NCI-H526 (cell line): ENCODE measurements at places on chromosomes 1 and 21.

DNA sequence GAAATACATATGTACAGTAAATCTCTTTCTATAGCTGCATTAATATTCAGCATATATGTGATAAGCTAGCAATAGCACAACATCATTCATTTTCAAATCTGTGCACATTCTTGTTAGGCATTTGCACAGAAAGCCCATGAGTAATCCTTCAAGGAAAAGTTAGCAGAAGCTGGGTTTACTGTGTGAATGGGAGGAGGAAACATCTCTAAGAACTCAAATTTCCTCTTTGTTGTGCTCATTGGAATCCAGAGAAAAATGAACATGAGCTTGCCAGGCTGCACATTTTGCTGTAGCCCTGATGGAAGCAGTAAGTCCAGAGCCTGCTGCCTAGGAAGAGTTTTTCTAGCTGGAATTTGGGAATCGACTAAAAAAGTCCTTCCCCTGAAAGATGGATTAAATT is 214.2 kb upstream of the FOXD3 start:
- no peak for DNase-seq

- no peak for DNase-seq
Observed at GRCh38 chr21:40610345-40610744, 236.6 kb downstream of the DSCAM start.

DNA sequence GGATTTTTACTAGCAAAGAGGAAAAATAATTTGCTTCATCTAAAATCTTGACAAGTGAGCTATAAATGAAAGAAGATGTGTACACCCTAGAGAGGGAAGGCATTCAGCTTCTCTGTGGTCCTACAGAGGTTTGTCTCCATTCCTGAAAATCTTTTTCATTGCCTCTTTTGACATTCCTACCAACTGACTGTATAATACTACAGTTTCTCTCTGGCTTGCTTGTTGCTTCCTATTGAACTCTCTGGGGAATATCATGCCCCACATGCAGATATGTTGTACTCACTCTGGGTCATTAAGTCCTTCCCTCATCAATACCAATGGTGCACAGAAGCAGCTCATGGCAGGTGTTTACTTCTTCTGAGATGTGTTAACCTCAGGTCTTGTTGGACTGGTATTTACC is 371.2 kb upstream of the PLXNA2 start:
- DNase-seq, result no peak

GRCh38 chr1:119483441-119484200 is 23.4 kb upstream of the HSD3B1 start:
- DNase-seq, result no peak

DNA sequence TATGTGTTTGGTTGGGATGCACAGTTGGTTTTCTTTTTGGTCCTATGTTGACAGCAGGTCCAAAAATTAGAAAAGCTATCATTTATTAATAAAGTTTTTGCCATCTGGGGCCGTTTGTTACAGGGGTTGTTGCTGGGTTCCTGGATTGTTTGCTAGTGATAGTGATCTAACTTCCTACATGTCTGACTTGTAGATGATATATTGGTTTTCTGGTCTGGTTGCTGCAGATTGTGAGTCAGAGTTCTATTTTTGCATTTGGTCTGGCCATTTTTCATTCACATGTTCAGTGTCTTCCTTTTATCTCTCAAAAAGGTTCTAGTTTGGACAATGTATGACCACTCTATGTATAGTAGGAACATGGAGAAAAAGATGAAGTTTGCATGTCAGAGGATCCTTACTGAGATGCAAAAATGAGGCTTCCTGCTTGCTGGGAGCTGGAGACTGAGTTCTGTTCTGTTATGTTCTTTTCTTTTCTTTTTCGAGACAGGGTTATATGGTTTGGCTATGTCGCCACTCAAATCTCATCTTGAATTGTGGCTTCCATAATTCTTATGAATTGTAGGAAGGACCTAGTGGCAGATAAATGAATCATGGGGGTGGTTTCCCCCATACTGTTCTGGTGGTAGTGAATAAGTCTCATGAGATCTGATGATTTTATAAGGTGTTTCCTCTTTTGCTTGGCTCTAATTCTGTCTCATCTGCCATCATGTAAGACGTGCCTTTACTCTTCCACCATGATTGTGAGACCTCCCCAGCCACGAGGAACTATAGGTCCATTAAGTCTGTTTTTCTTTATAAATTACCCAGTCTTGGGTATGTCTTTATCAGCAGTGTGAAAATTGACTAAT is 4.2 kb upstream of the NVL start:
- no peak for DNase-seq

GRCh38 chr1:15042866-15043265 is 110.7 kb upstream of the TMEM51 start:
- no peak for DNase-seq

DNA sequence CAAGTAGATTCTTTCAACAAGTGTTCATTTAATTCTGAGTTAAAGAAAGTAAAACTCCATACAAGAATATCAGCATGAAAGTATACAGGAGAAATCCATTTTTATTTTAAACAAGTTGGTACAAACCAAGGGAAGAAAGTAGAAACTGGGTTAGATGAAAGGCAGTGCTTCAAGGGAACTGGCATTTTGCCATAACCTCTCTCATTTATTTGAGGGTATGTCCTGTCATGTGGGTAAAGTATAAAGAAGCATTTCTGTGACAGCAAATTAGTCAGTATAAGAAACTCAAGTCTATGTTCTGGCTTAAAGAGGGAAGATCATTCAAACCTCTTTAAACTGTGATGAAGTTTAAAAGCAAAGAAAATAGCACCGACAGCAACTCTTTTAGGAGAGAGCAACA is 32.0 kb downstream of the OLFM3 start:
- DNase-seq, result no peak

- DNase-seq, result no peak
Observed at GRCh38 chr1:84795213-84795612, 97.8 kb downstream of the LPAR3 start.

- DNase-seq, result peak; percentile 97
Observed at GRCh38 chr1:149885339-149886120, 13.8 kb upstream of the BOLA1 start.

- DNase-seq, result no peak
Observed at GRCh38 chr21:44427241-44428120, 27.8 kb upstream of the LRRC3 start.

- DNase-seq, result no peak
Observed at GRCh38 chr1:220224611-220225124, 47.6 kb downstream of the RAB3GAP2 start.

DNA sequence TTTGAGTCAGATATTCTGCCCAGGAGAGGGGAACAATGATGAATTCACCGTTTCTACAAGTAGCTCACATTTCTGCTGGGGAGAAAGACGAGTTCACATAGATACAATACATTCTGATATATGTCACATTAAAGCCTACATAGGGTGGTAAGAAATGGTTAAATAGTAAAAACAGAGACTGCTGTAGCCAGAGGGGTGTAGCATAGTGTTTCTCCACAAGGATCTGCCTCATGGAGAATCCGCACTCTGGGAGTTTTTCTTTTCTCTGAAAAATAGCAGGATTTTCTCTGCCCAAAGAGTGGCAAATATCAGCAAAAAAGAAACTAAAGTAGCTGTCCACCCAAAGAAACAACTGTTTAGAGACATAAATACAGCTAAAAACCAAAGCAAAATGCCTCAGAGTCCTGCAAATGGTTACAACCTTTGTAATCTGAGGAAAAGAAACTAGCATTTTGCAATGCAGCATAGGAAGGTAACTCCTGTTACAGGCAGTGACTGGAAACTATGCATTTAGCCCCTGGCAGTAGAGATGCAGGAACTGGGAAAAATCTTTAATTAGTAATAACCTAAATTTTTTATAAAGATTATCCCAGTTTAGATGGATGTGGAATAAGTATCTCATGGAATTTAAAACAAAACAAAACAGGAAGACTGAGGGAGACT is 1126.7 kb upstream of the ADGRL2 start:
- DNase-seq, result no peak
